ENCODE measurements at places on chromosomes 16 and 17. TPM values are rescaled to one million over a fixed set of nuclear protein-coding genes. Genes with fewer than 3 reads are reported as not detected.

Gene VAT1L
- total RNA-seq, result 1.1 TPM

Gene ITGB3
- not detected for total RNA-seq

Gene JMJD8
- 52.2 TPM for total RNA-seq

Gene HS3ST3B1
- total RNA-seq, result 14.2 TPM

- no peak for DNase-seq
- peaks cover 5% of the 10 kb centered on the region for H3K36me3 ChIP-seq
- no peaks in the 10 kb centered on the region for H3K27me3 ChIP-seq
- H3K27ac ChIP-seq, result no peak overlapping the region
- H3K4me3 ChIP-seq, result no peak overlapping the region
- H3K4me1 ChIP-seq, result peaks cover 41% of the 10 kb centered on the region
Measured at GRCh38 chr17:59373882-59374495, 42.5 kb downstream of the YPEL2 start.

- DNase-seq, result no peak
- H3K4me1 ChIP-seq, result peaks cover 18% of the 10 kb centered on the region
- H3K27ac ChIP-seq, result no peak overlapping the region
- H3K27me3 ChIP-seq, result peaks cover 3% of the 10 kb centered on the region
- H3K4me3 ChIP-seq, result no peak overlapping the region
Measured at GRCh38 chr17:50220811-50221210, 19.4 kb upstream of the COL1A1 start.

- H3K4me1 ChIP-seq, result peaks cover 16% of the 10 kb centered on the region
- no peak overlapping the region for H3K4me3 ChIP-seq
- no peaks in the 10 kb centered on the region for H3K27me3 ChIP-seq
- peaks cover 2% of the 10 kb centered on the region for H3K36me3 ChIP-seq
- no peak overlapping the region for H3K27ac ChIP-seq
Measured at GRCh38 chr16:30521873-30522641, 4.3 kb downstream of the ZNF768 start.

- H3K4me3 ChIP-seq, result no peak overlapping the region
- DNase-seq, result no peak
- H3K4me1 ChIP-seq, result peaks cover 8% of the 10 kb centered on the region
- no peak overlapping the region for H3K27ac ChIP-seq
- H3K36me3 ChIP-seq, result no peaks in the 10 kb centered on the region
- H3K27me3 ChIP-seq, result peaks cover 5% of the 10 kb centered on the region
Measured at GRCh38 chr16:14043278-14043677, 27.8 kb upstream of the MRTFB start.

All from progenitor cell of endocrine pancreas (in vitro differentiated cells).